NCI-H2029 (cell line): ENCODE measurements at places on chromosomes 11 and 22.

- no peak for DNase-seq
Observed at GRCh38 chr22:25847451-25847850, 105.5 kb downstream of the MYO18B start.

DNA sequence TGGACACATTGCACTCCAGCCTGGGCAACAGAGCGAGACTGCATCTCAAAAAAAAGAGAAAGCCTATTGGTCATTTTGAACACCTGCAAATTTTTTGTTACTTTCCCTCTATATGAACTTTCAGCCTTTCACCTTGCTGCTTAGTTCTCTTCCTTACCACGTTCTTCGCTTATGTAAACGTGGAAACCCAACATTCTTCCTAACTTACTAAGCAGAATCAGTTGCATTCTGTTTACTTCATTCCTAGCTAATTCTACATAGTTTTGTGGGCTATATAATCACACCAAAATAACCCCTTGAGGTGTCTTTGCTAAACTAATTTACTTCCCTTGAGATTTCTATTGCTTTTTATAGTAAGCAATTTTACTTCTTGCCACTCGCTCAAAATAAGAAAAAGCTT, 23.2 kb downstream of the MS4A4A start:
- DNase-seq = no peak

GRCh38 chr11:114011443-114011842, 36.5 kb downstream of the HTR3A start:
- DNase-seq = no peak

DNA sequence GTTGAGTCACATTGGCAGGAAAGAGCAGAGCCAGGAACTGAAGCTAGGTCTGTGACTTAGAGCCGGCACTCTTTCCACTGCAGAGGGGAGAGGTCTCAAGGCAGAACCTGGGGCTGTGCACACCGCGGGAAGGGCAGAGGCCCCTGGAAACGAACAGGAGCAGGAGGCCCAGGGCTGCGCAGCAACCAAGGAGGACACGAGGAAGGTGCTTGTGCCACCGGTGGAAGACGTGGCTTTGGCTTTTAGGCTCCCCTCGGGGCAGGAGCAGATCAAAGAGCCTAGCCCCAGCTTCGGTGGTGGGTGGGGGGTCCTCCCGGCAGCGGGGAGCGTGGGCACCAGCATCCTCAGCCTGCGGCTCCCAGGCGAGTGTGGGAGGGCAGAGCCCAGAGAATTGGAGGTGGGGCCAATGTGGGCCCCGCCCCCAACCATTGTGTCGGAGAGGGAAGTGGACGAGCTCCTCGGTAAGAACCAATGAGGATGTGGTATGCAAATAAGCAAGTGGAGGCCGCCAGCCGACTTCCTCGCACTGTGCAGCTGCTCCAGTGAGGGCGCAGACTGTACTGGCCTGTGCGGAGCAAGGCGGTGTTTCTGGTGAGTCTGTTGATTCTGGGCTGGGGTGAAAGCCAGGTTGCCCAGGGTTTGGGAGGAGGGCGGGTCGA, at the start of gene CCDC116:
Gene CCDC116, plus strand, starts transcription at position 524 of the 659 bp plus-strand sequence. CDS start 422 bp downstream, outside the sequence.
- peak; percentile 86 for DNase-seq

- DNase-seq = no peak
Observed at GRCh38 chr11:69376155-69377028, 82.4 kb downstream of the MYEOV start.

DNA sequence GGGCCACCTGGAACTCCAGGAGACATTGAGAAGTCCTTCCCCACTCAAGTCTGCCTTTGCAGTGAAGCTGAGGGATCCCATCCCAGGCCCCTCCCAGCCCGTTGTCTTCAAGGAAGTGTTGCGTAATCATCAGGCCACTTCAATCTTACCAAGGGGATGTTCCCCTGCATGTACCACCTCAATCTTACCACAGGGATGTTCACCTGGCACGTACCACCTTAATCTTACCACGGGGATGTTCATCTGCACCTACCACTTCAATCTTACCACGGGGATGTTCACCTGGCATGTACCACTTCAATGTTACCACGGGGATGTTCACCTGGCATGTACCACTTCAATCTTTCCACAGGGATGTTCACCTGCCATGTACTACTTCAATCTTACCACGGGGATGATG, 108.0 kb upstream of the SYN3 start:
- peak; percentile 48 for DNase-seq

GRCh38 chr11:70816156-70816678, 417.9 kb downstream of the CTTN start:
- no peak for DNase-seq

- DNase-seq = no peak
Observed at GRCh38 chr11:67654225-67654624, 3.7 kb upstream of the ACY3 start.

DNA sequence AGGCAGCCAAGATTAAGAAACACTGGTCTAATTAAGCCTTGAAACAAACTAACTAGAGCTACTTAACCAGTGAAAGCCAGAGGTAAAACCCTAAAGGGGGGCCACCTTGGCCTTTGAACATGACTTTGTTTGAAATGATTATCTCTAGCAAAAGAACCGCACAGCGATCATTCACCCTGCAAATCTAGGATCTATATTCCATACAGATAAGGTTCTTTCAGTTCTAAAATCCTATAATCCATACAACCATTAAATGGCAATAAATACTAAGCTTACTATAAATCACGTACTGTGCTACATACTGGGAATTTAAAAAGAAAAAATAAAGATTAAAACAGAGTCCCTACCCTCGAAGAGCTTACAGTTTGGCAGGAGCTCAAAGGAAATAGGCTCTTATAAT, 40.6 kb downstream of the RBFOX2 start:
- no peak for DNase-seq

DNA sequence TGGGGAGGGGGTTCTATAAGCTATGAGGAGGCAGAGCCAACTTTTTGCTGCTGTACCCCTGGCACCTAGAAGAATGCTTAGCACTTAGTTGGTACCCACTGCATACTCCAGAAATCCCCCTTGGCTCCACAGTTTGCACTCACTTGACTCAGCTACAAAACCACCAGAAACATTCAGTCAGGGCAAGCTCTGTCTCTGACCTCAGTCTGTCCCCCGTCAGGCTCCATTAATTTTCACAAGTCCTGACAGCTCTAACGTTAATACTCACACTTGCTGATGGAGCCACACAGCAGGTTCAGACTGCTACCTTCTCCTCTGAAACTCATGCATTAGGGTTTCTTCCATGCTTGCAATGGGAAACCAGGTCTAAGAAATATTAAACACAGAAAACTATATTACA, 81.7 kb downstream of the MPPED2 start:
- no peak for DNase-seq

DNA sequence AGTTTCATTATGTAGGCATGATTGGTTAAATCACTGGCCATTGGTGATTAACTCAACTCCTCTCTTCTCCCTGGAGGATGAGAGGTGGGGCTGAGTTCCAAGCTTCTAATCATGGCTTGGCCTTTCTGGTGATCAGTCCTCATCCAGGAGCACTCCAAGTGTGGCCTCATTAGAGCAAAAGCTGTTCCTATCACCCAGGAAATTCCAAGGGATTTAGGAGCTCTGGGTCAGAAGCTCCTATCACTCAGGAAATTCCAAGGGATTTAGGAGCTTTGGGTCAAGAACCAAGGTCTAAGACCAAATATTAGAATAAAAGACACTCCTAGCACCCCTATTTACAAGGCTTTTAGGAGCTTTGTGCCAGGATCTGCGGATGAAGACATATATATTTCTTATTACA, 168.0 kb upstream of the BDNF start:
- no peak for DNase-seq

- no peak for DNase-seq
Observed at GRCh38 chr11:2645779-2646118, 54.0 kb downstream of the KCNQ1OT1 start.

- no peak for DNase-seq
Observed at GRCh38 chr11:25159341-25159740, 662.5 kb downstream of the LUZP2 start.
